T-helper 2 cell (primary cell): ENCODE measurements at places on chromosomes 2 and 18.

- no peak for DNase-seq
Measured at GRCh38 chr2:38462121-38462661, 85.1 kb upstream of the ATL2 start.

GRCh38 chr18:50986360-50987087 lies 18.7 kb downstream of the ELAC1 start:
- no peak for DNase-seq

DNA sequence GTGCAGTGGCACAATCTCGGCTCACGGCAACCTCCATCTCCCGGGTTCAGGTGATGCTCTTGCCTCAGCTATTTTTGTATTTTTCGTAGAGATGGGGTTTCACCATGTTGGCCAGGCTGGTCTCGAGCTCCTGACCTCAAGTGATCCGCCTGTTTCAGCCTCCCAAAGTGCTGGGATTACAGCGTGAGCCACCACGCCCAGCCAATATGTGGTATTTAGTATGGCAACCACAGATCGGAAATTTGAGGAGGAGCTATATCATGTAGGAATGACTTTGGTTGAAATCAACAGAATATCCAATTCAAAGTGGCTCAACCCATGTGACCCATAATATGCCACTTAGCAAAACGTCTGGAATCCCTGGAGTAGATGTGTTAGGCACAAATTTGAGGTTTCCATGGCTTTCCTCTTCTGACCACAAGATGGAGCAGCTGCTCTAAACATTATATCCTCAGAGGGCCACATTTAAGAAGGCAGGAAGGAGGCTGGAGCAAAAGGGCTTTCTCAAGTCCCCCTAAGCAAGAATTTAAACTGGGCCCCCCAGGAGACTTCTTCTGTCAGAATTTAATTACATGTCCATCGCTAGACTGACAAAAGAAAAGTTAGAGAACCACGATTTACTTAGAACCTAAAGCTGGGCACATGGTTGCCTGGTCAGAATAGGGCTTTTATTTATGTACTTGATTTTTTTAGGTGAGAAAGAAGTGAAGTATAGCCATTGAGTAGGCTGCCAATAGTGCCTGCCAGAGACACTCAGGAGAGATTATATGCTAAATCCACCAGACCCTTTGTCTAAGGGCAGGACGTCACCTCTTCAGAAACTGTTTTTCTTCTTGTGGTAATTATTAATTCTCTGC lies 49.6 kb upstream of the ITSN2 start:
- DNase-seq = no peak

DNA sequence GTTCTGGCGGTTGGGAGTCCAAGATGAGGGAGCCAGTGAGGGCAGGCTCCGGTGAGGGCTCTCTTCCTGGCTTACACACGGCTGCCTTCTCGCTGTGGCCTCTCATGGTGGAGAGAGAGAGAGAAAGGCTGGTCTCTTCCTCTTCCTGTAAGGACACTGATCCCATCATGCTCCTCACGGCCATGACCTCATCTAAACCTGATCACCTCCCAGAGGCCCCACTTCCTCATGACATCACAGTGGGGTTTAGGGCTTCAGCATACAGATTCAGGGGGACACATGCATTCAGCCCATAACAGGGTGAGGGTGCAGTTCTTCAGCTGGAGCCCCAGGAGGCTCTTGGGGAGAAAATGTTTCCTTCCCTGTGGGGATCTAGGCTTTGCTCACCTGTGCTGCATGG lies 29.2 kb downstream of the AGAP1 start:
- DNase-seq = no peak

GRCh38 chr2:96690306-96691021 lies 47.9 kb downstream of the FER1L5 start:
- DNase-seq = no peak

GRCh38 chr2:68709421-68709911 lies 25.1 kb upstream of the ARHGAP25 start:
- no peak for DNase-seq

DNA sequence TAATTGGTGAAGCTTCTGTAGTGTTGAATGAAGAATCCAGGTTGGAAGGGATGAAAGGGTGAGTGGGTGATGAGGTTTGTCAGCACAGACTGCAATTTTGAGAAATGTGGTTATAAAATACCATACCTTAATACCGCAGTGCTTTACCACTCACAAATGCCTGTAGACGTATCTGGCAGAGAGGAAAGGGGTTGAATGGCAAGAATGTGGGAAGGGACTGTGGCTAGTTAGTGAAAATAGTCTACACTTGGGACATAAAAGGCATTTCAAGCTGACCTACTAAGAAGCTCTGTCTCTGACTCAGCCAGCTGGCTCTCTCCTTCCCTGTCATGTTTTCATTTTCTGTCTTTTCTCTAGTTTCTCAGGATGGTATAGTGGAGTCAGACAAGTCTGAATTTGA lies 25.1 kb downstream of the CDK15 start:
- DNase-seq = no peak

DNA sequence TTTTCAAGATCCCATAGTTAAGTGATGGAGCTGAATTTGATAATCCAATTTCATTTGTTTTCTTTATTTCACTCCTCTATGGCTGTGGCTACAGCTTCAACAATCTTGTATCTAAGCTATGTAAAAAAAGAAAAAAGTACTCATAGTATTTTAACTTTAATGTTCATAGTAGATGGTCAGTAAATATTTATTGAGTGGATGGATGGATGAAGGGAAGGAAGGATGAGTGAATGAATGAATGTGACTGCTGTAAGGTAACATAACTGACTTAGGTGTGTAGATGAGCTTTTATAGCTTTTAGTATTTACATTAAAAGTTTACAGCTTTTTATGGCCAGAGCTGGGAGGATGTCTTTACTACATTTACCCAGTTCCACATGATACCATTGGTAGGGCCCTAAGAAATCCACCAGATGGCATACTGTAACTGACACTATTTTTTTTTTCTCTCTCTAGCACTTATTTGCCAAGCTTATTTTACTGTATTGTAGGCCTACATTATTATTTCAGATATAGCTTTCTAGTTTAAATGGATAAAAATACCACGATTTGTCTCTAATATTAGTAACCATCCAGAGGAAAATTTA lies 13.4 kb upstream of the HRH4 start:
- DNase-seq = peak; percentile 64

DNA sequence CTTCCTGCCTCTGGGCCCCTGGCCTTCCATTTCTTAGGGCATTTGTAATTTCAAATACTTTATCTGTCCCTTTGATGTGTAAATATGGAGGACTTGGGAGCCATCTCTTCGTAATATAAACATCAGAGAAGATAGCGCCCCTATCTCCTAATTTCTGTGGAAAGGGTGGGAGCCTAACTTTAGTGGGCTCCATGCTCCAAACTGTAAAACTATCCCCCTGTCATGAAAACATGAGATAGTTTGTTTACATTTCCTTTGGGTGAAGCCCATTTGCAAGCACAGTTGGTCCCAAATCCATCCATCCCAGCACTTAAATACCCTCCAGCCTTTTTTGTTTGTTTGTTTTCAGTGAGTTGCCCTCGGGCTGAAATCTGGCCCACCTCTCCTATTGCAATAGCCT lies 782.6 kb upstream of the FSHR start:
- DNase-seq = no peak

- DNase-seq = no peak
Measured at GRCh38 chr2:158723921-158724802, 71.0 kb upstream of the DAPL1 start.

- DNase-seq = no peak
Measured at GRCh38 chr18:79374408-79375171, 21.1 kb upstream of the NFATC1 start.

- no peak for DNase-seq
Measured at GRCh38 chr18:54405290-54405689, 47.6 kb downstream of the C18orf54 start.

DNA sequence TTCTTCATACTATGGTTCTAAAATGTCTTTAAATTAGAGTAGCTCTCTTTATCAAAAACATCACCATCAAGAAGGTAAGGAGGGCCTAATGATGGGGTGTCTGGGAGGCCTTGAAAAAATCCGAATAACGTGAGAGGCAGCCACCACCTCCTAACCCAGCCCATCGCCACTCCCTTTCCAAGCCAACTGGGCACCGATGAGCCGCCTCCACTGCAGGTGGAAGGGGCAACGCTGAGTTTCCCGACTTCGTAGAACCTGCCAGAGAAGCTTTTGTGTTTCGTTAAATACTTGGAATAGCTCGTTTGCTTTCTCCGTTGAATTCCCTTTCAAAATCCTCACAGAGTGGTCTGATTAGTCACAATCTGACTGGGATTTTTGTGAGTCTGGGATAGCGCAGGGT lies 22.0 kb upstream of the RPL31 start:
- DNase-seq = no peak

DNA sequence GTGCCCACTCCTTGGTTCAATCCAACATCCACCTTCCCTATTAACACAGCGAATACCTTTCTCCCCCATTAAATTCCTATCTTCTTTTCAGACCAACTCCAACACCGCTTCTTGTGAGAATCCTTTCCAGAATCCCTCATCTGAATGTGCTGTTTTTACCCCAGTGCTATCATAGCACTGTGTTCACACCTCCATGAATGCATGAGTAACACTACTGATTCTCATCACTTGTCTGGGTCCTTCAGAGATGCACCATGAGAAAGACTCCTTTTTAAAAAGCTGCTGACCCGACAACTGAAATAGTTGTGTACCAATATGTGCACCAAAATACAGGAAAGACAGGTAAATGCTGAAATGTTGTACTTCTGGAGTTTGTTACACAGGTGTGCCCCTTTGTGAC lies 18.8 kb downstream of the MGAT4A start:
- DNase-seq = no peak

DNA sequence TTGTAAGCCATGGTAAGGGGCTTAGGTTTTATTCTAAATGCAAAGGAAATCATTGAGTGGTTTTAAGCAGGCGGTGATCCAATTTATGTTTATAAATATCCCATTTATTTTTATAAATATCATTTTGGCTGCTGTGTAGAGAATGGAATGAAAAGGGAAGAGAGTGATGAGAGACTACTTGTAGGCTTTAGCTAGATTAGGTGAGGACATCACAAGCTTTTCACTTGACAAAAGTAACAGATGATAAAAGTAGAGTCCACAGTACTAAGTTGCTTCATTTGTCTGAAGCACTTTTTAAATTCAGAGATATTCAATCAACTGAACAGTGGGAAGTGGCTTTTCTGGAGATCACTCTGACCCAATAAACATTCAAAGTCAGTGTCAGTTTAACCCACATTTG lies 65.4 kb upstream of the FSHR start:
- no peak for DNase-seq

DNA sequence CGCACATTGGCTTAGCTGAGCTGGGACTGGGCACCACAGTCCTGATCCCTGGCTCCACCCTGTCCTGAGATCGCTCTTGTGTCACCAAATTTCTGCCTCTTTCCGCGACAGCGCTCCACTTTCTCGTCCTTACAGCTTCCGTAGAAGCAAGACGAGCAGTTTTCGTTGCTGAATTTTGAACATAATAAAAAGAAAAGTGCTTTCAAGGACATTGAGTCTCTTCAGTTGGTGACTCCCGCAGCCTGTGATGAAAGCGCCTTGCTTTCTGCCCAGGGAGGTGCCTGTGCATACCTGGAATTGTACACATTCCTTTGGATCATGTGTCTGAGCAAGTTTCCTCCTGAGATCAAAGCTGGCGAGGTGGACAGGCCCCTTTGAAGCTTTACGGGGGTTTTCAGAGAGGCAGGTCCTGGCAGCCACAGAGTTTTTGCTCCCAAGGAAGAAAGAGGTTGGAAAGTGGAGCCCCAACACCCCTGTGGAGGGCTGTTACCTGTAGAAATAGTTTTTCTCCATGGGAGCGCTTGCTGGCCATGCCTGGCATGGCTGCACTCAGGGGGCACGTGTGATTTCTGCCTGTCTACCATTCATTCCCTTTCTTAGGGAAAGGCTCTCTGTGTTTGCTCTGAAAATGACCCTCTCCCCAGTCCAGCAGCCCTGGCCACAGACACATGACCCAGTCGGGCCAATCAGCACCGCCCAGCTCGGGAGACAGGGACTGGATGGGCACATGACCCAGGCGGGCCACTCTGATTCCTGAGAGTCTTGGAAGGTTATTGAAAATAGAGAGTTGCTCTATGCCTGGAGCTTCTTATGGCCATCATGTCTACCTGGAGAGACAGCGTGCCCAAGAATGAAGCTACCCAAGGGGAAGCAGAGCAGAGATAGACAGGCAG lies 115.6 kb upstream of the OTOS start:
- DNase-seq = no peak

- DNase-seq = no peak
Measured at GRCh38 chr2:26193578-26194231, 20.8 kb downstream of the GAREM2 start.

DNA sequence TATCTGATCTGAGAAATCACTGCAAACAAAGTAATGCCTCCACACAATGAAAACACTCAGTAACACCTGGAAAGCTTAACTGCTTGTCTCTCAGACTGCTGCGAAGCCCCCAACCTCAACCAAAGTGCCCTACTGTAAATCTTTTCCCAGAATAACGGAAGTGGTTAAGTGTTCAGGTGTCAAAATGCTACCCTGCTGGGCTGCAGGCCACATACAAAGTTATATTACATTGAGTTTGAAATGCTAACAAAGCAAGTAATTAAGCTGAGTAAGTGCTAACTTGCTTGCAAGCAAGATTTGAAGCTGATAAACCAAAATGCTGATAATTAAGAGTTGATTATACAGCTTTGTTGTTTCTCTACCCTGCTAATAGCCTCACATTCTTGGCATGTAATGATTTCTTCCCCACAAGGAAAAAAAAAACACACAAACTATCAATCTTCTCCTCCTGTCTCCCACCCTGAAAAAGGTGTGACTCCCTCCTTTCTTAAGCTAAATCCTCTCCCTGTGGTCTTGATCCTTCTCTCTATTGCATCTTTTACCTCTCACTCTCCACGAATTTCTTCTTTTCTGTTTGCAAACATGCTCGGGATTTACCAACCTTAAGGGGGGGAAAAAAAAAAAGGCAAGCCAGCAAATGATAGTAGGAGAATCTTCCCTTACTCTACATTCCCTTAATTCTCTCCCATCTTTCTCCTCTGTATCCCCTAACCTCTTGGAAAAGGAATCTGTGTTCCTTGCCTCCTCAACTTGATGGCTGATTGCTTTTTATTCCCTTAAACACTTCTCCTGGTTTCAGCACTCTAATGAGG lies 266.8 kb upstream of the SIX3 start:
- peak; percentile 88 for DNase-seq

- no peak for DNase-seq
Measured at GRCh38 chr18:21315741-21316197, 73.7 kb downstream of the GREB1L start.

DNA sequence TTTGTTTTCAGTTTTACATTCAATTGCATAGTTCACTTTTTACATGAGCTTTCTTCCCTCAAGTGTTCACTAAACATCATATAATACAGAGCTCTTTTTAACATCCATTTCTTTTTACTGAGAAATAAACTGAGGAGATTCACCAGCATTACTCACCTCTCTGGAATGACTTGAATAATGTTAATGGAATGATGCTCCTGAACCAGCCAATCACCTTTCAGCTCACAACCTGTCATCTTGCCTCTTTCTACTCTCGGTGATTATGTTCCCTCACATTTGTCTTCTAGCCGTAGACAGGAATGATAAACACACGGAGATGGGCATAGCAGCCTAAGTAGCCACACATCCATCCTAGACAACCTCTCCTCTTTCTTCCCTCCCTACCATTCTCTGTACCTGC lies 301.7 kb downstream of the PAX3 start:
- DNase-seq = no peak
